ENCODE measurements at places on chromosomes 13 and 19.

DNA sequence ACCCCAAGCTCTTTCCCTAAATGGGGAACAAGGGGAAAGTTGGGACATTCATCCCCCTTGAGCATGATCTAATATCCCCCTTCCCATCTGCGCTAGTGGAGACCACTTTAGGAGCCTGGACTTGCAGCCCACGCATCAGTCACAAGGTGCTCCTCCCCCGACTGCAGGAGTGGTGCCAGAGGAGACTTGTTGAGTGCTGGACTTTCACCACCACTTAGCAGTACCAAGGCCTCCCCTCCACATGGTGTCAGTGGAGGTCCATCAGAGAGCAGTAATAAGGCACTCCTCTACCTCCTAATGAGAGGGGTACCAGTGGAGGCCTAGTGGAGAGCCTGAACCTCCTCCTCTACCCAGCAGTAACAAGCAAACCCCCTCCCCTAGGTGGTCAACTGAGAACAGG lies 22.5 kb downstream of the CAB39L start:
- no peak for DNase-seq

DNA sequence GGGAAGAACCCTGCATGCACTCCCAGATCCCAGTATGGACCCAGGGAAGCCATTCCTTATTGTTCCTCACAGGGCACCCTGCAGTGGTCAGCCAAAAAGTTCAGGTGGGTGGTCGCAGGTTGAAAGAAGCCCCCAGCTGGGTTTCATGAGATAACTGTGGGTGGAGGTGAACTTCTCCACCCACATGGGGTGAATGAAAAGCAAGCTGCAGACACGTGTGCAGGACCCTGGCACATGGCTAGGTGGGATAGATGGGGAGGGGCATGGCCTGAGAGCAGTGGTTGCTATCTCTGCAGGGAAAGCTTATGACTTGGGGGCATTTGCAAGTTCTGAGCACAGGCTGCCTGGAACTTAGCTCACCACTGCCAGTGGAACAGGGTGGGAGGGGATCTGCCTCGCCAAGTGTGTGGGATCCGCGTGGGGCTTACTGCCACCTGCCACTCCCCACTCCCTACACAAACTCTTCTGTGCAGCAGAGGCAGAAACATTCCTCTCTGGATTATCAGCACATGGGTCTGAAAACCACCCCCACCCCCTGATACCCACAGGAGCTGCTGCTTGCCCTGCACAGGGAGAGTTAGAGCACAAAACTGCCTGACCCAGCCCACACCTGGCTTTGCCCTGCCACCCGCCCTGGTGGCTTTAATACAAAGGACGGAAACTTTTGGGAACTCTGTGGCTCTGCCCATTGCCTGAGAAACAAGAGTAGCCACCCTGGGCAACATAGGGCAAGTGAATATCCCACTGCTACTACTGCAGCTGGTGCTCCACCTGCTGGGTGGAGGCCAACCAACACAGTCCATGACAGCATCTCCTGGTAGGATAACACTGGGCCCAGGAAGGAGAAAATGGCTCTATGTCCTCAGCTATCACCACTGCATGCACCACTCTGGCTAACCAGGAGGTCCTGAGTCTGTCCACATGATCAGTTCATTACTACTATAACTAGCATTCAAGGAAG lies 24.4 kb downstream of the PLA2G4C start:
- DNase-seq = no peak

GRCh38 chr19:45070861-45071544 lies 5.3 kb downstream of the ZNF296 start:
- no peak for DNase-seq

DNA sequence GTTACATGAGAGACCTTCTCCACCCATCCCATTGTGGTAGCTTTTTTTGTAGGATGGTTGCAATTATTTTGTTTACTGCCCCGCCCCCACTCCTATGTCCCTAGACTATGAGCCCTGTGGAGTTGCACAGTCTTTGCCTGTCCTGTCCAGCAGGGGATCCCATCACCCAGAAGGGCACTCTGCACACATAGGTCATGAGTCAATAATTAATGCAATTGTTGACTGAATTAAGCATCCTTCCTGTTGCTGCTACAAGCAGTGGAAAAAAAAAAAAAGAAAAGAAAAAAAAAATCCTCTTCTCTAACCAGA lies 14.2 kb downstream of the C19orf81 start:
- DNase-seq = no peak

- DNase-seq = no peak
These were observed 7.1 kb downstream of the LIPE start for GRCh38 chr19:42420055-42420544.

- no peak for DNase-seq
These were observed 91.3 kb downstream of the EDNRB start for GRCh38 chr13:77827332-77827731.

DNA sequence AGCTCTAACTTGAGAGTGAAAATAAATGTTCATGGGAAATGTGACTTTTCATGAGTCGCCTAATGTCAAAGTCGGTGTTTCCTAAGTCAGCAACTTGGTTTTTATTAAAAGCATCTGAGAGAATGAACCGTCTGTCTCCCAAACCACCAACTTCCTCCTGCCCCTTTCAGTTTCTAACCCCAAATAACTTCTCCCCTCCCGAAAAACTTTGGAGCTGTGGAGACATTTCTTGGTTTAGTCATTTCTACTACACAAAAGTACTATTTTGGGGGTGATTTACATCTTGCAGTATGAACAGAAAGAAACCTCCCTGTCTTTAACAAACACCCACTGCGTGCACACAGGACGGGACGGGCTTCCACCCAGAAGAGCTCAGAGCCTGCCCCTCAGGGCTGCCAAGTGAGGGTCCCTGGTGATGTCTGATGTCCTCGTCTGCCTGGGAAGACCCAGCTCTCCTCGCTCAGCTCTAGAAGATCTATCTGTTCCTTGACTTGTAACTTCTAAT lies 65.0 kb downstream of the RASA3 start:
- no peak for DNase-seq

- DNase-seq = no peak
These were observed 519.5 kb downstream of the SUCLA2 start for GRCh38 chr13:47481536-47481935.

- DNase-seq = no peak
These were observed 3.3 kb downstream of the MRPL4 start for GRCh38 chr19:10255358-10255757.

DNA sequence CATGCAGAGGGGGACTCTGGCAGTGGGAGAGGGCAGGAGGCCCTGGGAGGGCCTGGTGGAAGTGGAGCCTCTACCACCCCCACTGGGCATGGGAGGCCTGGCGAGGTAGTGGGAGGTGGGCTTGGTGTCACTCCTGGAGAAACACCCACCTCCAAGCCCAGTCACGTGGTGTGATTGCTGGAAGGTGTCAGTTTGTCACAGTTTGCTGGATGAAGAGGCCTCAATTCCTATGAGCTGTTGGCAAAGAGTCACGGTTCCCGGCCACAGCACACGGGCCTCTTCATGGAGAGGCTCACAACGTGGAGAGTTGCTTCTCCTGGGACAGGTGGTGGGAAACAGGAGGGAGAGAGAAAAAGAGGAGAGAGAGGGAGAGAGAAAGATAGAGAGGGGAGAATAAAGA lies 684.1 kb upstream of the ARGLU1 start:
- no peak for DNase-seq

- no peak for DNase-seq
These were observed 5.5 kb upstream of the SULT2A1 start for GRCh38 chr19:47891622-47891922.

DNA sequence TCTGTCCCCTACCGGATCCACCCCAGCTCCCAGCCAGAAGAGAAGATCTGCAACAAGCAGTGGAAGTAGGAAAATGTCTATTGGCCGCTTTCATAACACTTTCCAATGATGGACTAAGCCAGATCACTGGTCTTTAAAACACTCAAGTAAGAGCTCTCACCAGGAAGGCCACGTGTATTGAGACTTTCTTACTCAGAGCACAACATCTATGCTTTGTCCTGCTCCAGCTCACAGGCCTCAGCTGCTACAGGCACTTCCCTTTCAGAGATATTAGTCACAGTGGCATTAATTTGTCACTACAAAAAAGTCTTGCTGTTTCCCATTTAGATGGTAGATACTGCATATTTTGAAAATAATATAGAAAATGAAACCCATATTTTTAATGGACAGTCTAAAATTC lies 164.2 kb downstream of the ABCC4 start:
- no peak for DNase-seq

- no peak for DNase-seq
These were observed 2.2 kb upstream of the IL11 start for GRCh38 chr19:55372316-55373081.

DNA sequence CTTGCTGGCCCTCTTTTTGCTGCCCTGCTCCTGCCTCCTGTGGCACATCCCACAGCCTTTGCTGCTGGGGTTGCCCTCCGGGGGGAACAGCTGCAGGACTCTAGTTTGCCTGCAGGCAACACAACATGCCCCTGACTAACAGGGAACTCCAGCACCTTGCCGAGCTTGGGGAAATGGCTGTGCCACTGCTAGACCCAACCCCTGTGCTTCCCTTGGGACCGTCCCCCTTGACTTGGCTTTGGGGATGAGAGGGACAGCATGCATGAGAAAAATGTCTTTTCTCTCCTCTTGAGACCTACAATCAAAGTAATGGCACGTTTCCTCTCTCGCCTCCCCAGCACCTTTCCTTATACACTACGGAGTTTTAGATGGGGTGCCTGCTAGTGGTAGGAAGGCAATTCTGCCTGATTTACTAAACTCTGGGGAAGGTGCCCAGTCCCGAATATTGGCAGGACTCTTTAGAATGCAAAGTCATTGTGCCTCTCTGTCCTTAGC lies 12.4 kb upstream of the VWA8 start:
- DNase-seq = no peak

DNA sequence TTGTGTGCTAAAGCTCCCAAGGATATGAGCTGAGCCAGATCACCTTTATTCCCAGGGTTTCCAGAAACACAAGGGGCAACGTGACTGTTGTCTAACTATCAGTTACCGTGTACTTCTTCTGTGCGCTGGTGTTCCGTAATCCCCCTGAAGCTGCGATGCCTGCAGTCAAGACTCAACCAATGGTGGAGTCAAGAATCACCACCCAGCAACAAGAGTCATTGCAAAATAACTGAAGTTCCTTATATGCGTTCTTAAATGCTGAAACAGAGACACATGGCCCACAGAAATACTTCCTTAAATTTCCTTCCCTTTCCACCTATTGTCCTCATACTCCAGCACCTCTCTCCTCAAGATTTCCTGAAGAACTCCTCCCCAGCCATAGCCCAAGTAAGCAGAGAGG lies 200.2 kb downstream of the KATNAL1 start:
- DNase-seq = no peak

DNA sequence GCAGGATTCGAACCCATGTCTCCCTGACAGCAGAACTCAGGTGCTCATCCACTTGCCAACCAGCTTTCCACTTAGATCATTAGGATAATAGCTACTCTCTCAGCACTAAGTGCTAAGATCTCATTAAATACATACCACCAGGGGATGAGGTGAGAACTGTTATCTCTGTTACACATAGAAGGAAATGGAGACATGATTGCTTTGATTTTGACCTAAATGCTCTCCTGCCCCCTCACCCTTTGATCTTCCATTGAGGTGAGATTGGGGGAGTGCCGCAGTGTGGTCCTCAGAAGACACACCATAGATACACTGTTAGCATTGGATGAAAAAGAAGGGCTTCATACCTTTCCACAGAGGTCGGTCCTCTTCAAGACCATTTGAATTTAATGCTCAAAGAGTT lies 38.9 kb upstream of the NPAS1 start:
- DNase-seq = no peak

DNA sequence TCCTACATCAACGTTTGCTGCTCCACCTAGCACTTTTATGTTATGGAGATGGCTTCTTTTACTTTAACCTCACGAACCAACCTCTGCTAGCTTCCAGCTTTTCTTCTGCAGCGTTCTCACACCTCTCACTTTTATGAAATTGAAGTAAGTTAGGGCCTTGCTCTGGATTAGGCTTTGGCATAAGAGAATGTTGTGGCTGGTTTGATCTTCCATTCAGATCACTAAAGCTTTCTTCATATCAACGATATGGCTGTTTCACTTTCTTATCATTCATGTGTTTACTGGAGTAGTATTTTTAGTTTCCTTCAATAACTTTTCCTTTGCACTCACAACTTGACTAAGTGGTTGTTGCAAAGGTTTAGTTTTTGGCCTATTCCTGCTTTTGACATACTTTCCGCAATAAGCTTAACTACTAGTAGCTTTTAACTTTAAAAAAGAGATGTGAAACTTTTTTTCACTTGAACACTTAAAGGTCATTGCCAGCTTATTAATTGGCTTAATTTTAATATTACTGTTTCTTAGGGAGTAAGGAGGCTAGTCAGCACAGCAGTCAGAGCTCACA lies 60.0 kb upstream of the SPRY2 start:
- DNase-seq = no peak

GRCh38 chr13:112056284-112056727 lies 10.6 kb upstream of the SOX1 start:
- DNase-seq = no peak

DNA sequence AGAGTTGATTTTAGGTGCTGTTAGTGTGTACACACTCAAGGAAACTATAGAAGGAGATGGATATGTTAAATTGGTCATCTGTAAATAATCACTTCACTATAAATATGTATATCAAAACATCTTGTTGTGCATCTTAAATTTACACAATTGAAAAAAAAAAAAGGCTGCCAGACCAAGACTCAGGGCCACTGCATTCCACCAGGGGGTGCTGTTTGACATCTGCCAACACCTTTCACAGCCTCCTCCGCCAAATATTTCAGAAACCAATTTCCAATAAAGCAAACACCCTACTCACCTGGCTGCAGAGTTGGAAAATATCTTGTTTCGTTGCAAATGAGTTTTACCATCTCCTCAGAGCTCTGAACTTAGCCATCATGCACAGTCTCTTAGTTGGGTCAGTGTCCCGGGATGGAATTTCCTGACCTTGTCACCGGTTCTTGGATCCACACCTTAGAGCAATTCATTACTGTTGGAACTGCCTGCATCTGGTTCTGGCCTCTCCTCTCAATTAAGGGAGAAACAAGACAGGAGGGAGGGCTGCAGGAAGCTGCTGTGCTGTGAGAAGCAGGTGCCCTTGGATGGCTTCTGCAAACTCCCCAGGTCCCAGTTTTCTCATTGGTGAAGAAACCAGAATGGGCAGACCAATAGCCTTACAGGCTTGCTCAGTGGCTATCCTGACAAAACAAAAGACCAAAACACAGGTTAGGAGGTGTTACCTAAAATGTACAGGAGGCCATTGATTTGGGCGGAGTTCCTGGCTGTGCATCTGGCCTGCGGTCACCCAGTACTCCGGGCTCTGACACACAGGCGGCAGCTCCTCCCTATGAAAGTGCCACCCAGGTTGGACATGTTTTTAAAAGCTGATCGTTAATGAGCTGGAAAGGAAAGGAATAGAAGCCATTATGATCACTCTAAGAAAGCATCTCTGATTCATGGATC lies 746.6 kb downstream of the UQCRFS1 start:
- DNase-seq = no peak

DNA sequence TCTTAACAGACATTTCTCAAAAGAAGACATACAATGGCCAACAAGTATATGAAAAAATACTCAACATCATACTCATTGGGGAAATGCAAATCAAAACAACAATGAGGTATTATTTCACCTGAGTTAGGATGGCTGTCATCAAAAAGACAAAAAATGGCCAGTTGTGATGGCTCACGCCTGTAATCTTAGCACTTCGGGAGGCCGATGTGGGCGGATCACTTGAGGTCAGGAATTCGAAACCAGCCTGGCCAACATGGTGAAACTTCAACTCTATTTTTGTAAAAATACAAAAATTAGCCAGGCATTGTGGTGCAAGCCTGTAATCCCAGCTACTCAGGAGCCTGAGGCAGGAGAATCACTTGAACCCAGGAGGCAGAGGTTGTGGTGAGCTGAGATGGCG lies 22.0 kb downstream of the CEACAM16 start:
- no peak for DNase-seq

All from thoracic aorta (tissue), 2 donors.